ENCODE measurements at places on chromosomes 2 and 18.
A peak's percentile ranks its signal among the peaks of the same experiment; 100 is the strongest.

GRCh38 chr2:143482771-143483170, 353.6 kb downstream of the ARHGAP15 start:
- no peak for DNase-seq

- no peak for DNase-seq
Measured at GRCh38 chr2:224882291-224883171, 159.7 kb downstream of the DOCK10 start.

- no peak for DNase-seq
Measured at GRCh38 chr2:25312958-25313710, 28.6 kb downstream of the DNMT3A start.

DNA sequence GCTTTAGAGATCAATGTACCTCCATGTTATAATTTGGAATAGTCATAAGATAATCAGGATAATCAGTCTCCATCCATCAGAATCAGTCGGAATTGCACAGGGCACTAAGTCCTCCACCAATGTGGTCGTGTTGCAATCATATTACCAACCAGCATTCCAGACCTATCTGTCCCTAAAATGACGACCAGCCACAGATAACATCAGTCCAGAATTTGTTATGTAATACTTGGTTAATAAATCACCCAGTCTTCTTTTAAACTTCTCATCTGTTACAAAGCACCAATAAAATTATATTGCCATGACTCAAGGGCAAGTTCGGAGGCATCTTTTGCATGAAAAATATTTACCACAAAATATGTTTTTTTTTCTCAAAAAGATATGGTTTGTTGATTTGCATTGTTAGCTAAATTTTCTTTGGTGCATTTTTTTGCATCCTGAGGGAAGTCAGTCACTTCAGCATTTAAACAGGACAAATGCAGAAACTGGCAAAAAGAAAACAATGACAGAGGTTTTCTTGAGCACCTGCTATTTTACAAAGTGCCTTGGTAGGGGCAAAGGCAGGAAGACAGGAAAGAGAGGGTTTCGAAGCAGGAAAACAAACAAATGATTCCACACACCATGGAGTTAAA, 29.3 kb downstream of the PIEZO2 start:
- DNase-seq = no peak

DNA sequence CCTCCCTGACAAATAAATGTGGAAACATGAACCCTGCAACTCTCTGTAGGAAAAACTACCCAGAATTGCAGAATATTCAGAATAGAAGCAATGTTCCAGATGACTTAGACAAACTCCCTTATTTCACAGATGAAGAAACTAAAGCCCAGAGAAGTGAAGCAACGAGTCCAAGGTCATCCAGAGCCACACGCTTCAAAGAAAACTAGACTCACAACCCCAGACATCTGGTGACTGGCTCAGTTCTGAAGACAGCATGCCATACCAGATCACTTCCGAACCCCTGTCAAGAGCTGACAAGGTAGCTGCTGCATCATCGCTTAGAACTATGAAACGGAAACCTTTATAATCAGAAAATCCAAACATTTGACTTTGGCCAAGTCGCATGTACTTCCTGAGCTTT, 101.3 kb downstream of the PID1 start:
- DNase-seq = no peak

DNA sequence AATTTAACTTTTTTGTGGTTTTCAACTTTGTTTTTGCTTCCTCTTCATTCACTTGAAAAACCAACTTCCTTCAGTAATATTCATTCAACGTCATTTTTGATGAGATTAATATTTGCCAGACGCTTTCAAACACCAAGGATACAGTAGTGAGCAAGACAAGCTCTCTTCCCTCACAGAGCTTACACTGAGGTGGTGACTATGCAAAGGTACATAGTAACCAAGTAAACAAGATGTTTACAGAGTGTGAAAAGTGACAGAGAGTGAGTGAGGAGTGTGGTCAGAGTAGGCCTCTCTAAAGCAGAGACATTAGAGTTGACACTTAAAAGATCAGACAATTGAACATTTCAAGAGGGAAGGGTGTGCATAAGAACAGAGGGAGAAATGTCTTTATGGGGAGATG, 155.5 kb downstream of the TMEM247 start:
- no peak for DNase-seq

- peak; percentile 16 for DNase-seq
Measured at GRCh38 chr18:79438898-79439627, 43.3 kb downstream of the NFATC1 start.

GRCh38 chr2:81545626-81546025, 1241.1 kb upstream of the LRRTM1 start:
- DNase-seq = no peak

DNA sequence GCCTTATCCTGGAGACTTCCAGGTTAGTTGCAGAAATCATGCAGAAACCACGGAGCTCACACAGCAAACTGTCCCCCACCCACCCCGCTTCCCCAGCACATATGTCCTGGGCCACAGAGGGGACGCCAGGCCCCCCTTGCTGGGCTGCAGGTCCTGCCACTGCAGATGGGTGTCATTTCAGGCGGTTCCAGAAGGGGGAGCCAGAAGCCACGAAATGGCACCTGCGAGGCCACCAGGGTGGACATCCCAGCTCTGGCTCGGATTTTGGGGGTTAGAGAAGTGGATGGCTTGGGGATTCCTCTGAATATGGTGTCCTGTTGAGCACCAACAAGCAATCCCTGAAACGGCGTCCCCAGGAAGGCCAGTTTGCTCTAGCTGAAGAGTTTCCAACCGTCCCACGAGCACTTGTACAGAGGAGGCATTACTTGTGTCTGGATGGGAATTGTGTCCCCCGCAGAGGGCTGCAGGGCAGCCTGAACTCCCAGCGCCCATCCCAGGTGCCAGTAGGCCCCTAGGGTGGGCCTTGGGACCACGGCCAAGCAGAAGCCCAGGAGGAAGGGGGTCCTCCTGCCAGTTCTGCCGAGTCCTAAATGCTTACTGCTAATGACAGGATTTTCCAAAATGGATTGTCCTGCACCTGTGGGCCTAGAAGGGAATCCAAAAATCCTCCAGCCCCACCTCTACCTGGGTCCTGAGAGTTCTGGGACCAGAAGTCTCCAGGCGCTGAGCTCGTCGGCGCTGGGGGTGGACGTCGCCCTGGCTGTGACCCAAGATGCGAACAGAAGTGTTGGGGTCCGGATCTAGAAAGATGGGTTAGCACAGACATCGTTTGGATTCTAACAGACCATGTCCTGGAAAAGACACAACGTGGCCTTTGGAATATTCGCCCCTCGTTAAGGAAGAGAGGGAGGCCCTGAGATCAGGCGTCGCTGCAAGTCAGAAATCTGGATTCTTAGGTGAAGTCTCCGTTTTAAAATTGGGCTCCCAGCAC, 14.6 kb upstream of the NFATC1 start:
- peak; percentile 56 for DNase-seq

DNA sequence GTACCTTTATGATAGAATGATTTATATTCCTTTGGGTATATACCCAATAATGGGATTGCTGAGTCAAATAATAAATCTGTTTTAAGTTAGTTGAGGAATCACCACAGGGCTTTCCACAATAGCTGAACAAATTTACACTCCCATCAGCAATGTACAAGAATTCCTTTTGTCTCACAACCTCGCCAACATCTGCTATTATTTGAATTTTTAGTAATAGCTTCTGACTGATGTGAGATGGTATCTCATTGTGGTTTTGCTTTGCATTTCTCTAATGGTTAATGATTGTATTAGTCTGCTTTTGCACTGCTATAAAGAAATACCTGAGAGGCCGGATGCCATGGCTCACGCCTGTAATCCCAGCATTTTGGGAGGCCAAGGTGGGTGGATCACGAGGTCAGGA, 1387.6 kb upstream of the ACVR2A start:
- no peak for DNase-seq

GRCh38 chr2:201441409-201441808, 9.8 kb downstream of the TRAK2 start:
- DNase-seq = no peak

GRCh38 chr2:217489145-217489960, 513.4 kb downstream of the TNS1 start:
- DNase-seq = no peak

DNA sequence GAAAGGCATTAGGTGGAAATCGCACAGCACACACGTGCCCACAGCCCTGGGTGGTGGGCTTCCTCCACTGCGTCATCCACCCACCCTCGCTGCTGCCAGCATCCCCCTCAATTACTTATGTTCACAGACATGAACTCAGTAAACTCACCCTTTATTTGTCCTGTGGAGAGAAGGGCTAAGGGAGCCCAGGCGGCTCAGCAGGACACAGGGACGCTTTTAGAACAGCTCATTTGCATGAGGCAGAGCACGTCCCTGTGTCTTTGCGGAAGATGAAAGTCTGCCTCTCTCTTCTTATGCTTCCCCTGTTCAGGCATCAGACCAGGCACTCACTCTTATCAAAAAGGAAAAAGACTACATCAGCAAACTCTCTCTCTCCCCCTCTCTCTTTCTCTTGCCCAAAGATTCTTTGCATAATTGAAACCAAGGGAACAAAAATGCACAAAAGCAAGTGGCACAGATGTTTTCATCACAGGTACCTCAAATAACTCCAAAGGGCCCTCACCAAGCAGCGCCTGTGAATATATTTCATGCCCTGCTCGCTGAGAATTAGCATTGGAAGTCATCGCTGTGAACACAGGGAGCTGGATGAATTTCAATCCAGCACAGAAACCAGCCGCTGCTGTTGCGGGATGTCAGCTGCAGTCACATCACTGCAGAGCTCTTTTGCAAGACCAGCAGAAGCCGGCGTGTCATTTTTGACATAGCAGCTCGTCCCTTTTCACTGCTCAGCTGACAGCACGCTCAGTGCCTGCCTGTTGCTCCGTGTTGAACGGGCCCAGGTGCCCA, 376.3 kb upstream of the MYT1L start:
- no peak for DNase-seq

DNA sequence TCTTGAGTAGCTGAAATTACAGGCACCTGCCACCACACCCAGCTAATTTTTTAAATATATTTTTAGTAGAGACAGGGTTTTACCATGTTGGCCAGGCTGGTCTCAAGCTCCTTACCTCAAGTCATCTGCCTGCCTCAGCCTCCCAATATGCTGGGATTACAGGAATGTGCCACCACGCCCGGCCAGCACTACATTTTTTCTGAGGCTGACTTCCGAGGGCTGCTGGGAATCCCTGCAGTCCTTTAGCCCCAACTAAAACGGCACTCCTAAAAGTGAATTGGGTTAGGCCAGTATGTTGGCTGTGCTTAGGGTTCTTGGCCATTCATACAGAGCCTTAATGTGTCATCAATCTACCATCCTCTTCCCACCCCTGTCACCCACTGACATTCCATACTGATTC, 375.4 kb downstream of the DCC start:
- no peak for DNase-seq

DNA sequence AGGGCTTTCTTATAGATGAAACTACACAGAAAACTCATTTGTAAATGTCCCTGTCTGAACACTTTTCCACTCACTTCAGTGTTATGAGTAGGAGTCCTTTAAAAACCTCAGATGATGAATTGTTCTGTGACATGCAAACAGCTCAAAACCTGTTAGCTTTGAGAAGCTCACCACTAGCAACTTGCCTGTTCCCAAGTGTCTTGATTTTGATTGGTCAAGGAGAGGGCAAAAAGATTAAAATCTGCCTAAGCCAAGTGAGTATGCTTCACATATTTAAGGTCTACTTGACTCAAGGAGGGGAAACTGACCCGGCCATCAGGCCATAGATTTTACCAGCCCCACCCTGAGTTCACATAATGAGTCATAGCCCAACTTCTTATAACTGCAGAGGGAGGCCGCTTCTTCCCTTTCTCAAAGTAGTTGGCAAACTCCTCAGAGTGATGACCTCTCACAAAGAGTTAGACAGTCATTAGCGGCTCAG, 45.2 kb upstream of the MEIS1 start:
- DNase-seq = no peak

- DNase-seq = no peak
Measured at GRCh38 chr2:171883275-171883893, 10.7 kb downstream of the SLC25A12 start.

GRCh38 chr18:79442508-79443221, 46.9 kb downstream of the NFATC1 start:
- no peak for DNase-seq

DNA sequence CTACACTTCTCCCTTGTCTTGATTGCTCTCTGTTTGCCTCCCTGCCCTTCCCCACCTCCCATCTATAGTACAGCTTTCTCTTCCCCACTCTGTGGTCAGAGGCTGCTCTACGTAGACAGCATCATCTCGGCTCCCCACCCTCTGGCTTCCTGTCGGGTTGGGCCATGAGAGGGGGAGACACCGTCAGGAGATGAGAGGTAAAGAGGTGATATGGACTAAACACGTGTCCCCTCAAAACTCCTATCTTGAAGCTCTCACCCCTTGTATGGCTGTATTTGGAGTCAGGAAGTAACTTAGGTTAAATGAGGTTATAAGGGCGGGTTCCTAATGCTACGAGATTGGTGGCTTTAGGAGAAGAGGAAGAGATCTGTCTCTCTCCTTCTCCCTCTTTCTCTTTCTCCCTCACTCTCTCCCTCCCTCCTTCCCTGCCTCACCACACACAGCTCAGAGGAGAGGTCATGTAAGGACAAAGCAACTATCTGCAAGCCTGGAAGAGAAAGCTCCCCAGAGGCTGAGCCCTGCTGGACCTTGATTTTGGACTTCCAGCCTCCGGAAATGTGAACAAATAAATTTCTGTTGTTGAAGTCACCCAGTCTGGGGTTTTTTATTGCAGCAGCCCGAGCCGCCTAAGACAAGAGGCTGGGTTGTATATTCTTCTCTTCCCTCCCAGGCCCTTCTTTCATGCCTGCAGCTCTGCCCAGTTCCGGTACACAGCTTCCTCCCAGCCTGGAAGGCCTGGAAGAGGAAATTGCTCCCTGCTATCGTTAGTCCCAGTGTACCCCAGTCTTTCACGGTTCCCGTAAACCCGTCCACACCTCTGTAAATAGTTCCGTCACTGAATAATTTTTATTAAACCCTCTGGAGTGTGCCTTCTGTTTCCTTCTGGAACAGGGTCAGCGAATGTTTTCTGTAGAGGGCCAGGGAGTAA, 138.0 kb downstream of the AKAIN1 start:
- peak; percentile 11 for DNase-seq

DNA sequence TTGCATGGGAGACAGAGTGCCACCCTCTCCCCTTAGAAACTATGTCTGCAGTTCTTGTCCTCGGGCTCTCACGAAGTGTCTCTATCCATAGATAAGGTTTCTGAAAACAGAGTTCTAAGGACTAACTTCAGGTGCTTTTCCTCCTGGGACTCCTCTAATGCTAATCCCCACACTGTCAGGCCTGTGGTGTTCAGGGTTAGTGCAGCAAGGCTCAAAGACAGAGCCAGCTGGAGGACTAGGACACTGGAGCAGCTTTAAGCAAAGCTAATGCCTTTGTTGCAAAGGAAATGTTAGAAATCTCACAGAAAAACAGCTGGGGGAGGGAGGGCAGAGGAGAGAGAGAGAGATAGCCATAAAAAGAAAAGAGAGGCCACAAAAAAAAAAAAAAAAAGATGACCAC, 824.0 kb upstream of the FSHR start:
- no peak for DNase-seq

- DNase-seq = no peak
Measured at GRCh38 chr2:133787207-133787606, 218.9 kb upstream of the NCKAP5 start.

GRCh38 chr2:152553518-152553917, 163.7 kb downstream of the PRPF40A start:
- no peak for DNase-seq
